ENCODE measurements at places on chromosomes 2 and 18. TPM values are rescaled to one million over a fixed set of nuclear protein-coding genes. Genes with fewer than 3 reads are reported as not detected.

The NBEAL1 gene
- total RNA-seq: 8.9 TPM

The CNGA3 gene
- total RNA-seq: not detected

The PTMA gene
- 1,855 TPM for total RNA-seq

The GGCX gene
- 37.0 TPM for total RNA-seq

The TGFBRAP1 gene
- 19.5 TPM for total RNA-seq

The AQP4 gene
- total RNA-seq: 0.43 TPM

The C2orf78 gene
- total RNA-seq: not detected

The RUFY4 gene
- total RNA-seq: not detected

The RBM44 gene
- 0.28 TPM for total RNA-seq

The TFPI gene
- 66.2 TPM for total RNA-seq

The SLC5A7 gene
- not detected for total RNA-seq

The ITGB6 gene
- 3.8 TPM for total RNA-seq

GRCh38 chr2:47767880-47768609, 14.9 kb upstream of the MSH6 start:
- H3K27me3 ChIP-seq: no peaks in the 10 kb centered on the region
- DNase-seq: peak; percentile 68
- H3K4me1 ChIP-seq: no peaks in the 10 kb centered on the region
- no peak overlapping the region for H3K27ac ChIP-seq

DNA sequence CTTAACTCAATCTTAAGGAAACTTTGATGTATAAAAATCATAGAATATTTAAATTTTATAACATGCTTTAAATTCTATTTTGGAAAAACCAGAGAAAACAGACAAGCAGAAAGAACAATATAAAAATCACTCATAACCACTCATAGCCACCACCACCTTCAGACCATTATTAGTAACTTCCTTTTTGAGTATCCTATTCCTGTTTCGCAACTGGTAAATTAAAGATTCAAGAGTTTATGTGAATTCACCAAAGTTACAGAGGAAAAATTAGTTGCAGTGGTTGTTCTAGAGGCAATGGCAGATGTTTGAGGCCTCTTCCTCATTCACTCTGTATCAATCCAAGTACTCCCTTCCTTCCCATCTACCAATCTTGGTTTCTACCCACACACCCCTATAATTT, 49.3 kb upstream of the PROKR1 start:
- no peaks in the 10 kb centered on the region for H3K4me1 ChIP-seq
- DNase-seq: no peak
- H3K36me3 ChIP-seq: no peaks in the 10 kb centered on the region
- H3K4me3 ChIP-seq: no peak overlapping the region
- no peak overlapping the region for H3K27ac ChIP-seq

GRCh38 chr18:56721031-56721430, 69.9 kb downstream of the WDR7 start:
- no peaks in the 10 kb centered on the region for H3K4me1 ChIP-seq
- H3K27ac ChIP-seq: no peak overlapping the region
- H3K27me3 ChIP-seq: no peaks in the 10 kb centered on the region
- DNase-seq: no peak

- no peak for DNase-seq
- no peak overlapping the region for H3K27ac ChIP-seq
- no peaks in the 10 kb centered on the region for H3K27me3 ChIP-seq
- H3K4me1 ChIP-seq: no peaks in the 10 kb centered on the region
- peaks cover 74% of the 10 kb centered on the region for H3K36me3 ChIP-seq
Observed at GRCh38 chr2:218230882-218231281, 13.9 kb downstream of the ARPC2 start.

DNA sequence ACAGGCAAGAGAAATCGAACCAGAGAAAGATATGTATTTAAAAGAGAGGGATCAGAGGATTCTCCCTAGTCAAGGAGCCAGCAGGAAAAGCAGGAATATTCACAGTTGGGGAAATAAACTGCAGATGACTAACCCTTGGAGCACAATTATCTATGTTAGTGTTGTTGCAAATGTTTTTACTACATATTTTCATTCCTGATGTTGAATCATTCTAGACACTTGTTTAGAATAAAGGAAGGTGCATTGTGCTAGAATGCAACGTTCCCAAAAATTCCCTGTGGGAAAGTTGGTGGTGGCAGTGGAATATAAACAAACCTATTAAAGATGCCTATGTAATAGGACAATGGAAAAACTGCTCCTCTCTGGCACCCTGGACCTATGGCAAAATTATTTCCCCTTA, 63.3 kb downstream of the DTNA start:
- H3K4me1 ChIP-seq: peaks cover 14% of the 10 kb centered on the region
- DNase-seq: no peak
- no peaks in the 10 kb centered on the region for H3K36me3 ChIP-seq
- no peak overlapping the region for H3K27ac ChIP-seq

DNA sequence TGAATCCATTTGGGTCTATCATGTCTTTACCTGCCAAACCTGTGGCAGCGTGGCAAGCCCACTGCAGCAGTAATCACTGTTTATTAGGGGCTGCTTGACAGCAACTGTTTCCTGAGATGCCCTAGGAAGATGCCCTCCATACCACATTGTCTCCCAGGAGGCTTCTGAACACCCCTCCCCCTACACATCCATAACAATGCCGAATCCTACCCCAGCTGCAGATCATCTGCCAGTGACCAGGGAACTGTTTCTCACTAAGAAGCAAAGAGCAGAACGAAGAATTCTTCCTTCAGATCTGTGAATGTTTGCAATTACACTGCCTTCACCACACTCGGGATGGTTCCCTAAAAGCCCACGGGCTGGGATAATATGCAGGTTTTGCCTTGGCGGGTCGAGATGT, 127.8 kb downstream of the VIT start:
- no peak overlapping the region for H3K27ac ChIP-seq
- H3K4me1 ChIP-seq: no peaks in the 10 kb centered on the region
- no peaks in the 10 kb centered on the region for H3K27me3 ChIP-seq
- H3K4me3 ChIP-seq: no peak overlapping the region

GRCh38 chr2:120394764-120395163, 48.8 kb downstream of the INHBB start:
- no peak overlapping the region for H3K4me3 ChIP-seq
- H3K27ac ChIP-seq: no peak overlapping the region
- H3K36me3 ChIP-seq: no peaks in the 10 kb centered on the region
- H3K27me3 ChIP-seq: peaks cover 10% of the 10 kb centered on the region
- DNase-seq: no peak
- H3K4me1 ChIP-seq: no peaks in the 10 kb centered on the region

DNA sequence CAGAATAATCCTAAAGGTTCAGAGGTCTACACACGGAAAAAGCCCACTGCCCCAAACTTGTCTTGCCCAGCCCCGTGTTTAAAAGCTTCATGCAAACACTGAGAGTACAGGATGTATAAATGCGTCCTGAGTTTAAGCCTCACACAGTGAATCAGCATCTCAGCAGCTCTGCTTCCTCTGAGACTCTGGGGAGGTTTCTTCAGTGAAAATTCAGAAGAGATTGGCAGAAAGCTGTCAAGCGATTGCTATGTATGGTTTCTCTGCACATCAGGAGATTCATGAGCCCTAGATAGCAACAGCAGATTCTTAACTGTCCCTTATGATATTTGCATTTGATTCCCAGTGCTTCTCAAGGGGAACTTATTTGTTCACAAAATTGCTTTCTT, 27.1 kb downstream of the CRACDL start:
- H3K27ac ChIP-seq: no peak overlapping the region
- no peak for DNase-seq
- peaks cover 17% of the 10 kb centered on the region for H3K4me1 ChIP-seq
- no peaks in the 10 kb centered on the region for H3K36me3 ChIP-seq
- no peak overlapping the region for H3K4me3 ChIP-seq

GRCh38 chr2:29962922-29963321, 41.5 kb upstream of the ALK start:
- H3K27ac ChIP-seq: no peak overlapping the region
- H3K36me3 ChIP-seq: no peaks in the 10 kb centered on the region
- H3K4me3 ChIP-seq: no peak overlapping the region
- H3K27me3 ChIP-seq: no peaks in the 10 kb centered on the region
- DNase-seq: no peak
- H3K4me1 ChIP-seq: no peaks in the 10 kb centered on the region

GRCh38 chr2:3493615-3494007, 25.7 kb downstream of the ADI1 start:
- H3K4me3 ChIP-seq: no peak overlapping the region
- no peak overlapping the region for H3K27ac ChIP-seq
- no peak for DNase-seq
- H3K36me3 ChIP-seq: peaks cover 7% of the 10 kb centered on the region
- no peaks in the 10 kb centered on the region for H3K4me1 ChIP-seq
- H3K27me3 ChIP-seq: no peaks in the 10 kb centered on the region

GRCh38 chr2:169260846-169261642, 101.3 kb downstream of the LRP2 start:
- no peaks in the 10 kb centered on the region for H3K27me3 ChIP-seq
- DNase-seq: no peak
- no peak overlapping the region for H3K27ac ChIP-seq

DNA sequence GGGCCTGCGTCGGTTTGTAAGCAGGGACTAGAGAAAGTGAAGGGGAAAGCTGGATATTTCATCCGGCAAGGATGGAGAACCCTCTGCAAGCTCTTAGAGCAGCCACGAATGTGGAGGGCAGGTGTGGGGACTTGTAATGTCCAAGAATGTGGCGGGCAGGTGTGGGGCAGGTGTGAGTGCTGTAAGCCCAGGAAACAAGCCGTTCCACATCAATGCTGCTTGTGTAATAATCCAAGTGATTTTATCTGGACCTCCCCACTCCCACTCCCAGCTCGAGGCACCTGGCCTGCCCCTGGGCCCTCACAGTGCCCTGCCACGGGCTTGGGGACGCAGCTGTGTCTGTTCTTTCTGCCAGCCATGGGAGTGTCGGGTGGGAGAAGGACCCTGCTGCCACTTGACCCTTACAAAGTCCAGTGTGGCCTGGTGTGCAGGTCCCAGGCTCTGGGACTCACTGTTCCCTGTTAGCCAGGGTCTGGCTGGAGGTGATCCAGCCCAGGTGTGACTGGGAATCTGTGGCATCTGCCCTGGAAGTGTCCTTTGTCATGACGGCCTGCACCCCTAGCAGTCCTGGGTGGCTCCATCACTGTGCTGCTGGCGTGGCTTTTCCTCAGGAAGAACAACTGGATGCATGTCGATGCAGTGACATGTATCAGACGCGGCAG, 42.8 kb downstream of the SOX11 start:
- no peak for DNase-seq
- H3K36me3 ChIP-seq: no peaks in the 10 kb centered on the region
- no peaks in the 10 kb centered on the region for H3K4me1 ChIP-seq
- no peak overlapping the region for H3K4me3 ChIP-seq

- H3K4me3 ChIP-seq: no peak overlapping the region
- DNase-seq: no peak
- H3K36me3 ChIP-seq: no peaks in the 10 kb centered on the region
- H3K4me1 ChIP-seq: peaks cover 5% of the 10 kb centered on the region
Observed at GRCh38 chr18:77178559-77178958, 46.0 kb upstream of the MBP start.

DNA sequence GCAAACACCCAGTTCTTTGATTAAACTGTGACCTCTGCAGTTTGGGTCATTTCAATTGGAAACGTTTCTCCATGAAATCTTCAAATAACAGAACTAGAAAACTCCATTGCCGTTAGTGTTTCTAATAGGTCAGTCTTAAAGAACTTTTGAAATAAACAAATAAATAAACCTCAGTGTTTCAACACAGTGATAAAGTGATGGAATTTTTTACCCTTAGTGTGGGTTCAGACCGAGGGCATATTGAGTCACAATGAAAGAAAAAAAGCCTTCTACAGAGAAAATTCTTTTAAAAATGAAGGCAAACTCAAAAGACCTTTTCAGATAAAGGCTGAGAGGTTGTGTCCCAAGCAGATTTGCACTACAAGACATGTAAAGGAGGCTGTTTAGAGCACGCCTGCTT, 149.6 kb downstream of the NCKAP5 start:
- H3K27ac ChIP-seq: no peak overlapping the region
- peaks cover 7% of the 10 kb centered on the region for H3K27me3 ChIP-seq
- no peaks in the 10 kb centered on the region for H3K4me1 ChIP-seq
- no peak overlapping the region for H3K4me3 ChIP-seq
- DNase-seq: no peak

GRCh38 chr2:97931858-97932225, 63.9 kb downstream of the TMEM131 start:
- H3K4me1 ChIP-seq: peaks cover 22% of the 10 kb centered on the region
- H3K27me3 ChIP-seq: no peaks in the 10 kb centered on the region
- H3K4me3 ChIP-seq: no peak overlapping the region
- no peaks in the 10 kb centered on the region for H3K36me3 ChIP-seq
- no peak for DNase-seq

- peaks cover 7% of the 10 kb centered on the region for H3K27me3 ChIP-seq
- H3K36me3 ChIP-seq: no peaks in the 10 kb centered on the region
- no peak overlapping the region for H3K27ac ChIP-seq
- no peak for DNase-seq
- no peaks in the 10 kb centered on the region for H3K4me1 ChIP-seq
Observed at GRCh38 chr2:50491541-50492476, 540.1 kb downstream of the NRXN1 start.

GRCh38 chr2:112869258-112869842, 32.8 kb upstream of the IL1B start:
- H3K27ac ChIP-seq: no peak overlapping the region
- no peak overlapping the region for H3K4me3 ChIP-seq
- peak; percentile 83 for DNase-seq
- H3K27me3 ChIP-seq: no peaks in the 10 kb centered on the region
- peaks cover 9% of the 10 kb centered on the region for H3K4me1 ChIP-seq

DNA sequence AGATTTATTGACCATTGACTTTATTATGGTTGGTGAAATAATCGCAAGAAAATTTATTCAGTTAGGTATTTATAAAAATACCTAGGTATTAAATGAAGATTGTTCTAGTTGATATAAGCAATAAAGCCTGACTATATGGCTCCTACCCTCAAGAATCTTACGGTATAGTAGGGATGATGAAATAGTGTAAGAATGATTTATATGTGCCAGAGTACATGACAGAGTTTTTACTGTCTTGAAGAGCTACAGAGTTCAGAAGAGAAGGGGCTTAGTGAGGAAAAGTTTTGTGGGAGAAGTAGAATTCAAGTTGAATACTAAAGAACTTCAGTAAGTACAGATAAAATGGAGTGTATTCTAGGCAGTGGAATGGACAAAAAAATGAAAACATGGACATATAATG, 9.7 kb downstream of the CREB1 start:
- H3K4me3 ChIP-seq: no peak overlapping the region
- H3K36me3 ChIP-seq: peaks cover 12% of the 10 kb centered on the region
- no peaks in the 10 kb centered on the region for H3K4me1 ChIP-seq
- no peak overlapping the region for H3K27ac ChIP-seq
- no peak for DNase-seq

DNA sequence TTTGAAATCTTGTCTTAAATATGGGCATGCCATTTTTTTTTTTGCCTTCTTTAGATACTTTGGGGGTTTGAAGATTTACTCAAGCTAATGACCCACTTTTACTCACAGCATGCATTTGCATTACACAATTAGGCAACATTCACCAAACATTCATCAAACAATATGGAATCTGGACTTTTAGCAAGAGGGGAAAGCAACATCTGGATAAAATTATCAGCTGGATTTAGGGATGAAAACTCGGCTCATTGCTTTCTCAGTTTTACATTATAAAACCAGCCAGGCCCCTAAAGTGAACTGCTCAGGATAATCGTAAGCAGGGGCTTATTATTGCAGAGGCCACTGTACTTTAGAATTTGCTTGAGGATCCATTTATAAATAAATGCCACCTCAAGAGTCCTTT, 44.7 kb downstream of the SOX11 start:
- no peaks in the 10 kb centered on the region for H3K36me3 ChIP-seq
- no peaks in the 10 kb centered on the region for H3K4me1 ChIP-seq
- H3K4me3 ChIP-seq: no peak overlapping the region

All from SJCRH30 (cell line).